ENCODE measurements at places on chromosomes 3 and 15.

DNA sequence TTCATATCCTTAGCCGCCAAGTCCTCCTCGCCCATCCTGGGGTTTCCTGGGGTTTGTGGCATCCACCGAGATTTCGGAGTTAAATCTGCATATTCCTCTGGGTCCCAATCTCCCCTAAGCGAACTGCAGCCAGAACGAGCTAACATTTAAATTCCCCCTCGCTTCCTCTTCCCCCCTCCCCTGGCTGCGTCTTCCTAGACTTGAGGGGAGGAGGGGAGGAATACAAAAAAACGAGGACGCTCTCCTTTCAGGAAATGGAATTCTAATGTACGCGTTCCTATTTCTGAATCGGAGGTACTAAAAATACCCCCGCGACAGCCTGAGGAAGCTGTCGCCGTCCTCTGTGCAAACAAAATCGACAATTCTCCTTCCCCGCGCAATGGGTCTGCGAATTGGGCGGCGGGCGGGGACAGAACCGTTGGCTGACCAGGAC lies 5.6 kb downstream of the FEZF2 start:
- no peak for DNase-seq

DNA sequence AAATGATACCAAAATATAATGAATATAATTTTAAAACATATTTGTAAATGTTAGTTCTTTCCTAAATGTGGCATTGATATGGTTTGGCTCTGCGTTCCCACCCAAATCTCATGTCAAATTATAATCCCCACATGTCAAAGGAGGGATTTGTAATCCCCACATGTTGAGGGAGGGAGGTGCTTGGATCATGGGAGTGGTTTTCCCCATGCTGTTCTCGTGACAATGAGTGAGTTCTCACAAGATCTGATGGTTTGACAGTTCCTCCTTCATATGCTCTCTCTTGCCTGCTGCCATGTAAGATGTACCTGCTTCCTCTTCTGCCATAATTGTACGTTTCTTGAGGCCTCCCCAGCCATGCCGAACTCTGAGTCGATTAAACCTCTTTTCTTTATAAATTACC lies 12.0 kb downstream of the CGGBP1 start:
- DNase-seq, result no peak

GRCh38 chr15:66860844-66861243 lies 158.8 kb downstream of the SMAD6 start:
- DNase-seq, result no peak

DNA sequence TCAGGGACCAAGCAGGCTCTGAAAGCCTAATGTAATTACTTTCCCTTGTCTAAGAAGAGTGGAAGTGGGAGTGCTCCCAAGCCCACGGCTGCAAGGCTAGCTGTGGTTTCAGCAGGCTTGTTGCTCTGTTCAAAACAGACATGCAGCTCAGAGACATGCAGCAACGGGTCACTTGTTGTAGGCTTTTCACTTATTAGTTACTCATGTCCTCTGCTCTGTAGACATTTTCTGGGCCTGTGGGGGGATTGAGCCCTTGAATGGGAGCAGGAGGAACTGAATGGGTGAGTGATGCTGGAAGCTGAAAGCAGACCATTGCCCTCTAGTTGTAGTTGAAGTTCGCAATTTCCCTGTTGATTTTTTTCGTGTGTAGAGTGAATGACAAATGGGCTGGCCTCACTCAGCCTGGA lies 261.9 kb upstream of the NR2E3 start:
- no peak for DNase-seq

- DNase-seq, result no peak
Observed at GRCh38 chr15:90513448-90513847, 16.3 kb upstream of the CRTC3 start.

DNA sequence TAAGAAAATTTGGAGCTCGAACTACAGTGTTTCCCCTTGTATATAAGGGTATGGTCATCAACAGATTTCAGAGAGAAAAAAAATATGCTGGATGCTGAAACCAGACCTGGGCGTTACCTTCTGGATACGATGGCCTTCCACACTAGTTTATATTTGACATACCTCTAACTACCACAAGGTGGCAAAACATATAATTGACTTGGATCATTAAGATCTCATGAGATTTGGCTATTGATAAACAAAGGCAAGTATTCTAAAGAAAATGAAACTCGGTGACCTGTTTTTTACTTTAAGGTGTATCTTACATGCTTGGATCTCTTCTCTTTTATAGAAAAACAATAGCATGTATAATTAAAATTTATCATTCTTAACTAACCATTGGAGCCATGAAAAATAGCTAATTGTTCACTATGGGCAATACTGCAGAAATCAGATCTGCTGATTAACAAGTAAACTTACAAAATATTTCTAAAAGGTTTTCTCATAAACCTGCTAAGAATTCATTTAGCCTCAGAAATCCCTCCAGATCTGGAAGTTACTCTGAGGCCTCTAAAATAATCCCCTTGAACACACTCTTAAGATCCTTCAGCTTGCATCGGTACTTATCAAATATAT lies 300.6 kb upstream of the KCNH8 start:
- peak; percentile 13 for DNase-seq

DNA sequence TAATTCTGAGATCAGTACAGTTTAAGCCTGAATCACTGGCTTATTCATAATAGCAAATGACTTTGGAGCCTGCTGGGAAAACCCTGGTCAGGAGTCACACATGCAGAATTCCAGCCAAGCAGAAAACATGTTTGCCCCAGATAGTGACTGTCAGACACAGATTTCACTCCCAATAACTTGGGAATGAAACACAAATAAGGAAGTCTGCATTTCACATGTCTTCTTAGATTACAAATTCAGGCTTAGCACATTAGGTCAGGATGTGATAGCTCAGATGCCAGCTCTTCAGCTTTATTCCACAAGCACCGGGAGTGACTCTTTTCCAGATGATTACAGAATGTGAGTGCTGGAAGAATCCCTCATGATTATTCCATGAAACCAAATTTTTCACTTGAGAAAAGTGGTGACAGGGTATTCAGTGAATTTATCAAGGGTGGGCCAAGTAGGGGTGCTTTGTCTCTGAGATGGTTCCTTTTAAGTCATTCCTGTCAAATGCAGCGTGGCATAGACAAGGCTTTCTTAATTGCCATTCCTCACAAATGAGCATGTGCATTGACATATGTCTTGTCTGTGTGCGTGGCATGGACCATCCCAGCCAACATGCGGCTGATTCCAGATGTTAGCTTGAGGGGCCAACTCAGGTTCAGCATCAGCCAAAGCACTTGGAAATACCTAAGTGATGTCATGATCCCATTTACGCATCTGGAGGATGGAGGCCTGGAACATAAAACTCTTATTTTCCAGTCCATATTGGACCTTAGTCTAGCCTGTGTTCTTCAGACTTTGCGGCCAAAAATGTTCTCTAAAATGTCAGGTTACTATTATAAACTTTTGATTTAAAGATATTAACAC lies 191.0 kb downstream of the EPHB1 start:
- DNase-seq, result no peak

GRCh38 chr3:12974819-12975218 lies 98.4 kb downstream of the IQSEC1 start:
- DNase-seq, result no peak

DNA sequence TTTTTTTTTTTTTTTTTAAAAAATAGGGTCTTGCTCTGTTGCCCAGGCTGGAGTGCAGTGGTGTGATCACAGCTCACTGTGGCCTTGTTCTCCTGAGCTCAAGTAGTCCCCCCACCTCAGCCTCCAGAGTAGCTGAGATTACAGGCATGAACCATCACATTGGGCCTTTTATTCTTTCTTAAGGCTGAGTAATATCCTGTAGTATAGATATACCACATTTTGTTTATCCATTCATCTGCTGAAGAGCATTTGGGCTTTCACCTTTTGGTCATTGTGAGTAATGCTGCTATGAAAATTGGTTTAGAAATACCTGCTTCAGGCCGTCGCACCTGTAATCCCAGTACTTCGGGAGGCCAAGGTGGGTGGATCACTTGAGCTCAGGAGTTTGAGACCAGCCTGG lies 42.6 kb downstream of the PAQR5 start:
- DNase-seq, result no peak

- DNase-seq, result no peak
Observed at GRCh38 chr3:127674790-127675189, 2.0 kb downstream of the ABTB1 start.

- no peak for DNase-seq
Observed at GRCh38 chr3:47156396-47156795, 7.5 kb downstream of the SETD2 start.

- no peak for DNase-seq
Observed at GRCh38 chr3:15645740-15646501, 44.4 kb downstream of the BTD start.

GRCh38 chr3:140006331-140006730 lies 71.3 kb downstream of the CLSTN2 start:
- DNase-seq, result no peak

- peak; percentile 12 for DNase-seq
Observed at GRCh38 chr15:84035399-84035766, 200.2 kb upstream of the GOLGA6L4 start.

DNA sequence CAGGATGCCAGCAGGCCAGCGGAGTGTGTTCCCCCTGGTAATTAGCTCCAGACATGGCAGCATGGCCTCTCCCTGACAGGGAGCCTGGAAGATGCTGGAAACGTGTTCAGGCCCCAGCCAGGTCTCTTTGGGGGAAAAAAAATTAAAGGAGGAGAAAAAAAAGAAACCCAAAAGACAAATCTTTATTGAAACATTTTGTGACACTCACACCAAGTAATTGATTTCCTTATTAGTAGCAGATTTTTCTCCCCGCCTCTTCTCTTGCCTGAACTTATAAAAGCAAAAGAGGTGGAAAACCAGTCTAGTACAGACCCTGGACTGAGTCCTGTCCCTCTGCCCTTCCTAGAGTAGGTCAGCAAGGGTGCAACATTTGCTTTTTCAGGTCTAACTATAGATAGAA lies 42.7 kb upstream of the SMAD6 start:
- DNase-seq, result no peak

- no peak for DNase-seq
Observed at GRCh38 chr15:41423979-41424659, 7.2 kb downstream of the RTF1 start.

DNA sequence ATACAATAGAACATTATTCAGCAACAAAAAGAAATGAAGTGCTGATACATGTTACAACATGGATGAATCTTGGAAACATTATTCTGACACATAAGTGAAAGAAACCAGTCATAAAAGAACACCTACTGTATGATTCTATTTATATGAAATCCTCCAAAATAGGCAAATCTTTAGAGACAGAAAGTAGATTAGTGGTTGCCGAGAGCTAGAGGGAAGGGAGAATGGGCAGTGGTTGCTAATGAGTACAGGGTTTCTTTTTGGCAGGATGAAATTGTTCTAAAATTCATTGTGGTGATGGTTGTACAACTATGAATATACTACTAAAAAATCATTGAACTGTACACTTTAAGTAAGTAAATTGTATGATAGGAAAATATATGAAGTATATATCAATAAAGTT lies 6.3 kb upstream of the LRRC58 start:
- no peak for DNase-seq

DNA sequence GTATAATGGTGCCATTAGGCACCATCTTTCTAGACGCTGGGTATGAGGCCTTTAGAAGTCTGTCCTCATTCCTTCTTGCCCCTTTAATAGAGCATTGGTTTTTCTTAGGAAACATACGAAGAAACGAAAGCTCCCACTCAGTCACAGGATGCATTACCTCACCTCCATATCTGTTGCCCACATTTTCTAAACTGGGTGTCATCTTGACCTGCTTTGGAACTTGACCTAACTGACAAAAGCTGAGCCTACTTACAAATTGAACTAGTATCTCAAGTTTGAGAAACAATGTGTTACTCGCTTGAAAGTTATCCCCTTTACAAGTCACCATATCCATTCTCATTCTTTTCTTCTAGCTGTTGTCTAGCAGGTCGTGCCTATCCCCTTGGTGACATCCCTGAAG lies 102.7 kb downstream of the VPS8 start:
- DNase-seq, result no peak

- DNase-seq, result peak; percentile 30
Observed at GRCh38 chr3:159828542-159828943, 160.1 kb upstream of the IL12A start.

- no peak for DNase-seq
Observed at GRCh38 chr3:27138562-27138961, 230.6 kb downstream of the NEK10 start.

- no peak for DNase-seq
Observed at GRCh38 chr15:40339621-40339945, 1.2 kb downstream of the CCDC9B start.

- DNase-seq, result no peak
Observed at GRCh38 chr3:1230920-1231319, 138.1 kb downstream of the CNTN6 start.

- DNase-seq, result no peak
Observed at GRCh38 chr3:108420926-108421325, 89.5 kb downstream of the MYH15 start.

DNA sequence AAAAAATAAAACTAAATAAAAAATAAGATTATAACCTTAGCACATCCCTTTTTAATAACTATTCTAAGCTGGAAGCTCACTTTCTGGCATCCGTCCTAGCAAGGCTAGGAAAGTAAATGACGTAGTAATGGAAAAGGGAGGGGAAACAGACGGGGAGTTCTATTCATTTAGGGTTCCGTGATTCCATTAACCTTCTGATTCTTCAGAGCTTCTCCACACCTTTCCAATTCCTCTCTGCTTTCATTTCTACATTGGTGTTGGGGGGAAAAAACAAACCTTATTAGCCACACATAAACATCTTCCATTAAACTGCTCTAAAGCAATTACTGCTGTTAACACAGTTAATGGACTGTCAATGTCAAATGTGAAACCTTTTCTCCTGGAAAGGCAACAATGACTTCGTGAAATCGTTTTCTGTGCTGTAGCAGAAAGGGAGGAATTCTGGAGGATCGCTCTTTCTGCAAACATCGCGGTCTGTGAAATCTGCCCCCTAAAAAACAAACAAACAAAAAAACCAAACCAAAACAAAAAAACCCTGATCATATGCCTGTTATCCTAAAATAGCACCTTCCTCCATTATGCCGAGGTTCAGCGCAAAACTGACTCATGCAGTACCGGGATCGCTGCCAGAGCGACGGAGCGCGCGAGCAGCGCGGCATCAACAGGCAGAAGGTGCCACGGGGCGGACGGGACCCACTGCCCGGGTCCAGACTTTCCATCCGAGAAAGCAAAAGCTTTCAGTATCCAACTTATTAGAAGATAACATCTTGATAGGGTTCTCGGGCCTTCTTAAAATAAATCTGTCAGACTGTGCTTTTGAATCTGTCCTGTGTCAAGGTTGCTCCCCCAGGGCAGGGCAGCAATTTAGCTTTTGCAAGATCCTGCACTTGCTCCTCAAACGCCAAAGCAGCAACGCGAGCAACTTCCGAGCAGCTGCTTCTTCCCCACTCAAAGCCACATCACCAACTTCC lies 156.2 kb downstream of the FGF12 start:
- no peak for DNase-seq

DNA sequence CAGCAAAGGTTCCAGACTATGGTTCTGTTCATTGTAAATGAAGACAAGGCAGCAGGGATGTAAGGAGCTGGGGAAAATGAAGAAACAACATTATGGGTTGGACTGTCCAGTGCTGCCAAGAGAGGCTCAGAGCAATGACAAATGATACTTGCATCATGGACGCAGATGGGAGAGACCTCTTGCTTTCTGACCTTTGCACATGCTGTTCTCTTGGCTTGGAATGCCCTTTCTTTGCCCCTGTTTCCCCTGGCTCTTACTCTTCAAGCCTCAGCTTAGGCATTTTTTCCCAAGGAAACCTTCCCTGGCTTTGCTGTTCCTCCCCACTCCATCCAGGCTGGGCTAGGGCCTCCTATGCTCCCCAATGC lies 59.9 kb upstream of the RAD18 start:
- DNase-seq, result no peak

GRCh38 chr3:40780925-40781406 lies 256.2 kb downstream of the ZNF621 start:
- DNase-seq, result no peak

Data from germinal center (tissue), 1 donor.